ENCODE measurements at places on chromosomes 5 and 9.

- DNase-seq: no peak
Observed at GRCh38 chr9:133441571-133441970, 18.2 kb upstream of the CACFD1 start.

- no peak for DNase-seq
Observed at GRCh38 chr5:12217039-12217438, 312.8 kb upstream of the CTNND2 start.

DNA sequence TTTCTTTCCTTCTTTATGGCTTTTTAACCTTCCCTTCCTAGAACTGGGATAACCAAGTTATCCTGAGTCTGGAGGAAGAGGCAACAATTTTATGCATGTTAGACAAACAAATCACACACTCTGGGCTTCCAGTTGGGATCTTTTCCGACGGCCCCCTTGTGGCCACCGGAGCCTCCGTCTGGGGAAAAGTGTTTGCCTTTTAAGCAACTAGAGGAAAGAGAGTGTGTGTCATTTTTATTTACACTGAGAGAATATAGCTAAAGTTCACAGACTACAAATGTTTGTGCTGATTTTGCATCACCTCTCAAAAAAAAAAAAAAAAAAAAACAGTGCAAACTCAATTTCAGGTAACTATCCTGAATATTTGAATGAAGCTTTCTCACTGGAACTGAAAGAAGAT lies 126.2 kb downstream of the SEMA6A start:
- DNase-seq: no peak

- peak; percentile 75 for DNase-seq
Observed at GRCh38 chr9:89549031-89549644, 51.2 kb upstream of the SEMA4D start.

- DNase-seq: no peak
Observed at GRCh38 chr5:169584998-169585451, 1.5 kb downstream of the SPDL1 start.

DNA sequence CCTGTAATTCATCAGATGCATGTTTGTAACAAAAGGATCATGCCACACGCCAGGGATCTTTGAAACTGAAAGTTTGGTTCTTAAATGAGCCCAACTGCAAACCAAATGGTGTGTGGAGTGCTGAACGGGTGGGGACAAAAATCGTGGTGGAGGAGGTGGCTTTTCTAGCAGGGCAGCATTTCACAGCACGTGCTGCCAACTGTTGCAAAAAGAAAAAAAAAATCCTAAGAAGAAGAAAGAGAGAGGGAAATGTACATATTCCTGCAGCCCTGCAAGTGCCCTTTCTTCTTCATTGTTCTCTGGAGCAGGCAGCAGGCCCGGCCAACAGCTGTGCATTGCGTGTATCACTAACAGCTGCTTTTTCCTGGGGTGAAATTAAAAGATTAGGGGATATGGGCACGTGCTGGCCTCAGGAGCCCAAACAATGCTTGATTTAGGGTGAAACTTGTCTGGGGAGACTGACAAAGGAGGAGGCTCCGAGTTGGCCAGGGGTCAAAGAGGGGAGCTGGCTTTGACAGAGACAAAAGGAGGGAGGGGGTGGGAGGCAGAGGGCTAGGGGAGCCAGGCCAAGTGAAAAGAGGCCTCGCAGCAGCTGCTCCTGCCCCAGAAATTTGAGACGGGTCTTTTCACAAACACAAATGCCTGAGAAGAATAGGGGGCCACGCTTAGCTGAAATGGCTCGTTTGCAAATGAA lies 73.0 kb downstream of the GADD45G start:
- DNase-seq: no peak

- no peak for DNase-seq
Observed at GRCh38 chr9:133506653-133507038, 18.1 kb downstream of the MYMK start.

DNA sequence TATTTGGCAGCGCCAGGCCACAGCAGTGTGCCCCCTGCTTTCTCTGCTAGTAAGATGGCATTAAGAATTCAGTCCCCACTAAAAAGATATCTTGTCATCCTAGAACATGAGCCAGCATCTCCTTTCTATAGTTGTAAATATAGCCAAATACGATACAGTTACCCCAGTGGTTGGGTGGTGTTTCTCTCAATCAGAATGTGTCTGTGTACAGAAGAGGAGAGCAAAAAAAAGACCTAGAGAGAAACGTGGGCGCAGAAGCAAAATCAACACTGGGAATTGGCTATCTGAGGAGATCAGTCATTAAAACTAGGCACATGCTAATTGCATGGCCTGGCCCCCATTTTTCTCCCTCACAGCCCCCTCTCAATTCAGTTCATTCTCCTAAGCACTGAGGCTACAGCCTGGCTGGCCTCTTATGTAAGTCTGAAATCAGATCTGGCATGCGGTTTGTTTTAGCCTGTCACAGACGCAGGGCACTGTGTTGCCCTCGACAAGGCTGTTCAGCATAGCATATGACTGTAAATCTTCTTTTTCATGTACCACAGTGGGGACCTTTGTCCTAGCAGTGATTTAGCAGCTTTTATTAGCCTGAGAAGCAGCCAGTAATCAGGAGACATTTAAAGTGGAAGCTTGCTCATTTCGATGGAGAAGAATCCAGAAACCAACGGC lies 57.8 kb downstream of the RORB start:
- DNase-seq: no peak

DNA sequence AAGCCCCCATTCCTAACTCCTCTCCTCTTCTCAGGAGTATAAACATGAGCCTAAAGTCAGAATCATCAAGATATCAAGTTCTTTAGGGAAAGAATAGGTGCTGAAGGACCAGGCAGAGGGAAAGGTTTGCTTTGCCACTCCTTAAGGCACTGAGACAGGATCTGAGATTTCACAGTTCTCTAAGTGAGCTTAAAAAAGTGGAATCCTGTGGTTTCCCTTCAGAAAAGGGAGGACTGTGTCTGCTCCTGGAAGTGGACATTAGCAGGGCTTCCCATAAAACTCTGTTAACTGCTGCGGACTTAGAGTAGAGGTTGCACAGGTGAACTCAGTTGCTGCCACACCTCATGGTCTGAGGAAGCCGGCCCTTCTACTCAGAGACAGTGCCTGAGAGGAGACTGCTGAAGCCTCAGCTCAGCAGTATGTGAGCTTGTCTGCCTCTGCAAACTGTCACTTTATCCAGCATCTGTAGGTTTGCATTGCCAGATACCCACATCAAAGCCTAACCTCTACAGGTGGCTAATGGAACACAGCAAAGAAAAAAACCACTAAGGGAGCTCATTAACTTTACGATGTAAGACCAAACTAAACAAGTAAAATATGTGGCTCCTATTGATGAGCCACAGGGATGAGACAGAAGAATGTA lies 42.9 kb downstream of the RIC1 start:
- DNase-seq: no peak

DNA sequence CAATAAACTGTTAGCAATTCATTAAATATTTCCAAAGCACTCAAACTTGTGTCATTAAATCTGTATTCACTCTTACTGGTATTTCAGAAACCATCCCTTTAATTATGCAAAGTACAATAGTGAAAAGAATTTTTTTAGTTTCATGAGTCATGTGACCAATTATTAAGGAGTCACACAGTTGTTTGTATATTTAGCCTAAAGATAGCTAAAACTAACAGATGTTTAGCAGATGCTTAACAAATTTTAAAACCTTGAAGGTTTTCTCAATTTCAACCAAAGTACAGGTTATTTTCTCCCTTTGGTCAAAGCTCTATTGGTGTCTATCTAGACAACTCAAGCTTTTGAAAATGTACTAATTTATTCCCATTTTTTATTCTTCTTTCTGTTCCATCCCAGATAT lies 44.1 kb downstream of the PJA2 start:
- no peak for DNase-seq

- DNase-seq: no peak
Observed at GRCh38 chr5:14458414-14458813, 123.2 kb upstream of the OTULINL start.

DNA sequence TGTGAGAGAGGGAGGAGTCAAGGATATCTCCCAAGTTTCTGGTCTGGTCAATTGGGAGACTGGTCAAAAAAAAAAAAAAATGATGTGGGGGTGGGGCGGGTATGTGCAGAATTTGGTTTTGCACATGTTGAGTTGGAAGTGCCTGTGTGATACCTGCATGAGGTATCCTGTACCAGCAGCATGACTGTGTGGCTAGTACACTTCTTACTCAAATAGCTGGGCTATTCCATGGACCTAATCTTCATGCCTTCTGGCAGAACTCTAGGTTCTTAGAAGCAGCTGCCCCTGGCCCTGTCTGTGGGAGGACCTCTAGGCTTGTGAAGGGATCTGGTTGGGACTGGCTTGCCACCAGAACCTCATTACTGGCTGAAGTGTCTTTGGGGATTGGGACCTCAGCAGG lies 93.5 kb downstream of the RALGPS1 start:
- no peak for DNase-seq

DNA sequence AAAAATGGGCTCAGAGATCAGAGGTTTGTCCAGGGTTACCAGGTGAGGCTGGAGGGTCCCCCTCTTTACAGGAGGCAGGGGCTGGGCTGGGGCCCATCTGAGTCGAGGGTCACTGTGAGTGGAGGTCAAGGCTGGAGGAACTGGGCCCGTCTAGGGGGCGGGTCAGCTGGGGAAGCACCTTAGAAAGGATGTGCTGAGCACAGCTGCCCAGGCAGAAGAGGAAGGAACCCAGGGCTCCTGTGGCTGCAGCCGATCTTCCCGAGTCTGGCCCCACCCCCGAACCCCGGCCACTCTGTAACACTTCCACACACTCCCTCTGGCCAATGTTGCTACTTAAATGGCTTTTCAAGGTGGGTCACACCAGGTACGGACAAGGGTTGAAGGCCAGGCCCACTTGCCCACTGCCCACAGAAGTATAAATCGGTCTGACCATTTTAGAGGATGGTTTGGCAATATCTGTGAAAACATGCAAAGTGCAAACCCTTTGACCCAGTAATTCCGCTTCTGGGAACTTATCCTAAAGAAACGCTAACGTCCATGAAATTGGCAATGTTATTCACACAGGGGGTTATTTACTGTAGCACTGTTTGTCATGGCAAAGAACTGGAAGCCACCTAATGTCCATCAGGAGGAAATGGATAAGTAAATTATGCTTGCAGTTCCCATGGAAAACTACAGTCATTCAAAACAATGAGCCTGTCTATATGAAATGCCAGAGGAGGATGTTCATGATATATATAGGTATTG lies 30.5 kb upstream of the EEIG1 start:
- DNase-seq: no peak

DNA sequence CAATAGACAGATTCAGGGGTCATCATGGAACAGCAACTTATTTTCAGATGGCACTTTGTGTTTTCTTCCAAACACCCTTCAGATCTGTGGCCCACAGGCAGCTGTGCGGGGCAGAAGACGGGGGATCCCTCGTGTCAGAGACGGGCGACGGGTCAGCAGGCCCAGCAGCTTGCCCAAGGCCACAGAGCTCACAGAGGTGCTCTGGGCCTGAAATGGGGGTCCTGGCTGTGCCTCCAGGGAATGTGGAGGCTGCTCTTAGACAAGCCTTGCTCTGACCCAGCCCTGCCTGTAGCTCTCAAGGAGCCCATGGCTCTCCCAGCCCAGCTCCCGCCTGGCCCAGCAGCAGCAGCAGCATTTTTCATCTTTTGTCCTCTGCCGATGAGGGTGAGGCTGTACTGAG lies 40.9 kb upstream of the SARDH start:
- no peak for DNase-seq

DNA sequence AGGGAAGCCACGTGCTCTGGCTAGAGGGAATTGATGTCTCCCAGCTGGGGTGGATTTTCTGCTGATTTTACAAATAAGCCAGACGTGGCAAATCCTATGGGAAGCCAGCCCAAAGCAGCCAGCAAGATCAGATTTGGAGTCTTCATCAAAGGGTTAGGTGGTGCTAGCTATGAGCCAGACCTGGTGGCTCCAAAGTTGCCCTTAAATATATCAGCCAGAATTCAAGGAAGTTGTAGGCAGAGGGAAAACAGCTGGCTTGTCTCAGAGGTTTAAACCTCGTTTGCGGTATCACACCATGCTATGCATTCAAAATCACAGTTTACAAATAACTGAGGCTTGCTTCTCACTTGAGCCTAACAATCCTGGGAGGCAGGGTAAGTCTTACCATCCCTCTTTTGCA lies 313.2 kb downstream of the MLLT3 start:
- no peak for DNase-seq

- DNase-seq: no peak
Observed at GRCh38 chr5:37132646-37133045, 116.5 kb downstream of the CPLANE1 start.

DNA sequence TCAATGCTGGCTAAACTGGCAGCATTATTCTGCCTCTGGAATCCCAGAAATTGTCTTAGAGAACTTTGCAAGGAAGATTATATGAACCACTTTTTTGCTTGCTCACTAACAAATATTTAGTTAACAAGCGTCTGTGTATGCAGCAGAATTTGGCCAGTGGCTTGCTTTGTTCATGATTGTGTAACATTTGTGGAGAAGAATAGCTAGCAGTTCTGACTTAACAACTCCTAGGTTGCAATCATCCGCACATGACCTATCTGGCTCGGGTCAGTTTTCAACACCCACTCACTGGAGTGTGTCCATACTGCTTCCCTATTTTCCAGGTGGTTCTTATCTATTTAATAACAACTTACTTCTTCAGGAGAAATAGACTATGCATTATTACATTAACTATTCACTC lies 98.5 kb downstream of the SNX18 start:
- DNase-seq: no peak

DNA sequence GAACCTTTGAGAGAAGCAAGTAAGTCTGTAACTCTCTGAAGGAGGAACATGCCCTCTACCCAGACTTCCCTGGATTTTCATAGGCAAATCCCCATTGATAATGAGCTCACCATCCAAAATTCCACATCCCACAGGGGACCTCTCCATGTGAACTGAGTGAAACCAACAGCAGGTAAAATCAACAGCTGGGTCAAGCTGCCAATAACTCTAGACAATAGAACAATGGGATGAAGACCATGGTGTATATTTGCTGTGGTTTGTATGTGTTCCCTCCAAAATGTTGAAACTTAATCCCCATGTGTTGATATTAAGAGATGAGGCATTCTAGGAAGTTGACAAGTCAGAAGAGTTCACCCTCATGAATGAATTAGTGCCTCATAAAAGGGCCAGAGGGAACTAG lies 110.2 kb upstream of the MYO10 start:
- no peak for DNase-seq

DNA sequence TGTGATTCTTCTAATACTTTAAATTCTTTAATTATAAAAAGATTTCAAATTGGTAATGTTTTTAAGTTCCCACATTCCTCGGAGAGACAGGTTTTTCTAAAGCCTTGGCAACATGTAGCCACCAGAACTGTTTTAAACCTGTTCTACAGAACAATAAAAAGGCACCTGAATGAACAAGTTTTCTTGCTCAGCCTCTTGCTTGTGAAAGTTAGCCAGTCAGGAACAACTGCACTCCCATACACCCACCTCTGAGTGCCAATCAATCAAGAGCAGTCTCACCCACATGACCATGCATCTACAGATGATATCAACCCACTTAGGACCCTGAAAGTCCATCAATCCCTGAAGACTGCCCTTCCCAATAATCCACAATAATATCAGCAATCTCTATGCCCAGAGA lies 62.3 kb downstream of the AP3B1 start:
- no peak for DNase-seq

- DNase-seq: no peak
Observed at GRCh38 chr5:10854506-10855277, 93.7 kb upstream of the DAP start.
